Amniotic epithelial cell (primary cell): ENCODE measurements at places on chromosomes 13 and 19.
A peak's percentile ranks its signal among the peaks of the same experiment; 100 is the strongest.

- peak; percentile 22 for DNase-seq
Observed at GRCh38 chr13:31015199-31015598, 82.7 kb downstream of the TEX26 start.

DNA sequence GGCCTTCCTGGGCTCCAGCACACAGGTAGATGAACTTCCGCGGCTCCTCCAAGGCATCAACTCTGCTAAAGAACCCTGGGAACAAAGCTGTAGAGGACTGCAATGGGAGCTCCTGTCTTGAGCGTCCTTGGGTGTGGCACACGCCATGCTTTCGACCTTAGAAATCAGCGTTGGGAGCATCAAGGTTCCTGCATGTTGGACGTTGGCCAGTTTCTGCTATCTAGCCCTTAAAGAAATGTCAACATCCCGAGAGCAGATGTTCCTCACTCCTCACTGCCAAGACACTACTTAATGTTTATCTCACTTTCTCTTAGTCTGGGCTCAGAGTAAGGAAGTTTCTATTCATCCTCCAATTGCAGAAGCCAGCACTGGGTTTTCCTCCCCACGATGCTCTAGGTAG, 70.6 kb upstream of the MEDAG start:
- DNase-seq: peak; percentile 85

- no peak for DNase-seq
Observed at GRCh38 chr19:10374931-10375330, 5.4 kb downstream of the TYK2 start.

DNA sequence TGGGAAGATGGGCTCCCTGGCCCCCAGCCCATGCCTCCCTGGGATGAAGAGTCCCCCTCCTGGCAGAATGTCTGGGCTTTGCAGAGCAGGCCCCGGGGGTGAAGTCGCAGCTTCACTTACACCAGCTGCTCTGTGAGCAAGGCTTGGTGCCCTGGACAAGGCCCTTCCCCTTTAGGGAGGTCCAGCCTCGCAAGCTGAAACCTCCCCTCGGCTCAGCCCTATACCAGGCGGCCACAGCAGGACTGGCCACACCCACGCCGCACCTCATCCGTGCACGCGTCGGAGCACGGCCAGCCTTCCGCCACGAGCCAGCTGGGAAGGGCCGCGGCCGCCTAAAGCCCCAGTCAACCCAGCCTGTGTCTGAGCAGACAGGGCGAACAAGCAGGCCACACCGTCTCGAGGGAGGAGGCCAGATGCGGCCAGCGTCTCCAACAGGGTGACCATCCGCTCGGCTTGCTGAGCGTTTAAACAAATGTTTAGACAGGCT, 83.2 kb upstream of the MCF2L start:
- peak; percentile 87 for DNase-seq

DNA sequence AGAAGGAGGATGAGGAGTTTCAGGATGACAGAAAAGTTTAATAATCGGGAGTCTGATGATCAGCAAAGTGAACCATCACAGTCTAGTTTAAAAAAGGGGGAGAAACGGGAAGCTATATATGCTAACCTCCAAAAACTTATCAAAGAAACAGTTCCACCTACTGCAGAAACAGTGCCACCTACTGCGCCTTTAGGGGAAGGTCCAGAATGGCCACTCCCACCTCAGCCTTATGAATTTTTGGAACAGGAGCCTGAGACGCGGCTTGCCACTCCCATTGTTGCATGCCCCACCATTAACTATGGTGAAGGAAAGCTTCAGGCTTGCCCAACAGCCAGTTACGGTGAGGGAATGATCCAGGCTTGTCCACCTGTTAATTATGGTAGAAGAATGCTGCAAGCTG, 929.0 kb downstream of the SLITRK6 start:
- no peak for DNase-seq

GRCh38 chr19:3397266-3398022, 31.1 kb downstream of the NFIC start:
- DNase-seq: no peak

DNA sequence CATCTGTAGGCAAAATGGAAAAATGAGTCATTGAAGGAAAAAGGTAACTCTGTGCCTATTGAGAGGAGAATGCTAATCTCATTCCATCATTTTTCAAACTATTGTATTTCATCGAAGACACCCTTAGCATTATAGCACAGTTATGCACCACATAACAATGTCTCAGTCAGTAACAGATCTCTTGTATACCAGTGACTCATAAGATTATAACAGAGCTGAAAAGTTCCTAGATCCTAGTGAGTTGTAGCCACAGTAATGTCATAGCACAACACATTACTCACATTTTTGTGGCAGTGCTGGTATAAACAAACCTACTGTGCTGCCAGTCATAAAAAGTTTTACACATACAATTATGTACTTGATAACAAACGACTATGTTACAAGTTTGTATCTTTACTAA, 1077.6 kb downstream of the DIAPH3 start:
- peak; percentile 86 for DNase-seq

DNA sequence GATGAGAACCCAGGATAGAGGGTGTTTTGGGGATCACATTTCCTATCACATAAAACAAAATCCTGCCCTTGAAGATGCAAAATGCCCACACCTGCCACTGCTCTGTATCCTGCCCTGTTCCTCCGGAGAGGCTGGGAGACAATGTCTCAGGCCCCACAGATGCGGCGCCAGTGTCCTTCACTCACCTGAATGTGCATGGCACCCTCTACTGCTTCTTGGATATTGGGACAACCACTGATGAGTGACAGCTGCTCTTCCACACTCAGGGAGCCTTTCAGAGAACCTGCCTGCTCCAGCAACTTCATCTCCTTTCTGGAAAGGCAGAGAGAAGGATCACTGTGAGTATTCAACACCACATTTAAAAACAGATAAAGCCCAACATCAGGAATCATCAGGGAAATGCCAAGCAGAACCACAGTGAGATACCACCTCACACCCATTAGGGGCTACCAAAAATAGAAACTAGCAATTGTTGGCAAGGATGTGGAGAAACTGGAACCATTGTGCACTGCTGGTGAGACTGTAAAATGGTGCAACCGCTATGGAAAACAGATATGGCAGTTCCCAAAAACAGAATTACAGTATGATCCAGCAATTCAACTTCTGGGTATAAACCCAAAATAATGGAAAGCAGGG, 36.4 kb downstream of the CRYL1 start:
- DNase-seq: no peak

DNA sequence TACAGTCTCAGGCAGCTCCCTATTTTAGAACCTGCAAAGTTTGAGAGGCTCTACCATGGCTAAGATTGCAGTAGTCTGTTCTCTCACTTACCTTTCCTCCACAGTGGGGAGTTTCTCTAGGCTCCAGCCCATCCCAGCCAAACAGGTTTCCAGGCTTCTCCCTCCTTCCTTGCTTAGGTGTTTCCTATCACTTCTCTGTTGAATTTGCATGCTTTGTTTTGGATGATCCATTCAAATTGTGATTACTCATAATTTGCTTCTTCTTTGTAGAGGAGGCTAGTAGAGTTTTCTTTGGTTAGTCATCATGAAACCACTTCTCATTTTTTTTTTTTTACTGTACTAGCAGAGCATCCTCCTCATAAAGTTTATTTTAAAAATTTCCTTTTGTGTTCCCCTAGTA, 1242.2 kb upstream of the MIR17HG start:
- DNase-seq: peak; percentile 56

DNA sequence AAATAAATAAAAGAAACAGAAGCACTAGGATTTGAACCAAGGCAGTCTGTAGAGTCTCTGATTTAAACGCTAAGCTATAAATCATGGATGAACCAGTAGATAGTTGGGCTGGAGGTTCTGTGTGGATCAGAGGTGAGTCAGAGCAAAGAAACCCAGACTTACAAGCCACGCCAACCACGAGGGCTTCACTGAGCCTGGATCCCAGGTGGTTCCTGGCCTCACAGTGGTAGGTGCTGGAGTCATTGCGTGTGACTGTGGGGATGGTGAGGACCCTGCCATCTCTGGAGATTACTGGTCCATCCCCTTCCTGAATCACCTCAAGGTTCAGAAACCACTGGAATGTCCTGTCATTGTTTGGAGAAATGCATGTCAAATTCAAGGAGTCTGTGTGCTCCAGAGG, 19.3 kb upstream of the CEACAM20 start:
- DNase-seq: peak; percentile 33

- DNase-seq: no peak
Observed at GRCh38 chr19:45168767-45169351, 8.1 kb upstream of the NKPD1 start.

- DNase-seq: peak; percentile 90
Observed at GRCh38 chr13:31172001-31172400, 10.3 kb upstream of the HSPH1 start.

DNA sequence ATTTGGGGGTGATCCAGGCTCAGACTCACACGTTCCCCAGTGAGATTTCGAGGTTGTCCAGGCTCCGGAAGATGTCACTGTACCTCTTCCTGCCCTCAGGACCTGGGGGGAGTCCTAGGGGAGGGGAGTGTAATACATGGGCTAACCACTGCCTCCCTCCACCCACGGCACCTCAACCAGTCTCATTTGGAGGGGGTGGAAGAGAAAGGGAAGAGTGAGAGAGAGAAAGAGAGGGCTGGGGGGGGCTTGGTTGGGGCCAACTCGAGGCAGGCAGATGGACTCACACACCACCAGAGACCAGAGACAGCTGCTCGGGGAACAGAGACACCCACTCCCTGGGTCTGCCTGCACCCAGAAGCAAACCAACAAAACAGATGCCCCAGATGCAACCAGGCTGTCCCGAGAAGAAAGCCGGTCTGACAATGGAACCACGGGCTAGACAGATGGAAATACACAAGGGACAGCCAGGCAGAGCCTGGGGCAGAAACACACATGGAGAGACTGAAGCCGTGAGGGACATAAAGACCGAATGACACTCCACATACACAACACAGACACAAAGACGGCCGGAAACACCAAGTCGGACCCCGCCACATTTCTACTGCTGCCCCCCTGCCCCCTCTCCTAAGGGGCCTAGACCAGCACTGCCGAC, 825 bp downstream of the GMIP start:
- no peak for DNase-seq

GRCh38 chr13:77991003-77991402, 72.4 kb upstream of the EDNRB start:
- no peak for DNase-seq

- DNase-seq: no peak
Observed at GRCh38 chr19:28998974-28999373, 214.0 kb downstream of the UQCRFS1 start.

DNA sequence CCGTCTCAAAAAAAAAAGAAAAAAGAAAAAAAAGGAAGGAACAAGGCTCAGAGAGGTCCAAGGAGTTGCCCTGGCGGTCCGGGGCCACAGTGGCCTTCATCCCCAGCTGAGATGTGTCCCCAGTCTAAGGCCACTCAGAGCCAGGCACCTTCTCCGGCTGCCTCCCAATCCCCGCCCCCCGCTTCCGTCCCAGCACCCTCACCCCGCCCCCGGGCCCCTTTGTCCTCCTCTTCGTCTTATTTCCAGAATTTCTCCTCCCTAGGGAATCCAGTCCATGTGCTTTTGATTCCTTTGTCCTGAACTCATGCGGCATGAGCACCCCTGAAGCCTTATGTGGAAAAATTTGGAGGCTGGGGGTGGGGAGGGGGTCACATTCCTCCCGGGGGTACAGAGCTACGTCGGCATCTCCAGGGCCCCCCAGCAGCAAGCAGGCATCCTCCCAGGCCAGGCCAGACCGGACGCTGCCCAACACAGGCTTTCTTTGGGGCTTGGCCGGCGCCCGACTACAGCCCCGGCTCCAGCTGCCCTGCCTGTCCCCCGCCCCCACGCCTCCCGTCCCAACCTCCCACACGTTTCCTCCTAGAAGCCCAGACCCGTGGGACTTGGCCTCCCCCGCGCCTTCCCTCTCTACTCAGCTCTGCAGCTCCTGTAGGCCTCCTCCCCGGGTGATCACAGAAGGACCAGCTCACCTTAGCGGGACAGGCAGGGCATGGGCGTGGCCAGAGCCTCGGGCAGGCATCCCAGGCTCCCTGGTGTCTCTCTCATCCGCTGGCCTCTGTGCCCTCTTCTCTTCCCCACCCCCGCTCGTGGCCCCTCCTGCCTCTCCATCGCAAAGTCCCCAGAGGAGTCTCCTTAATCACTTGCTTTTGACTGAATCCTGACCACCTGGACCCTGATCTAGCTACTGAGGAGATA, 17.8 kb upstream of the ADGRE5 start:
- peak; percentile 82 for DNase-seq

DNA sequence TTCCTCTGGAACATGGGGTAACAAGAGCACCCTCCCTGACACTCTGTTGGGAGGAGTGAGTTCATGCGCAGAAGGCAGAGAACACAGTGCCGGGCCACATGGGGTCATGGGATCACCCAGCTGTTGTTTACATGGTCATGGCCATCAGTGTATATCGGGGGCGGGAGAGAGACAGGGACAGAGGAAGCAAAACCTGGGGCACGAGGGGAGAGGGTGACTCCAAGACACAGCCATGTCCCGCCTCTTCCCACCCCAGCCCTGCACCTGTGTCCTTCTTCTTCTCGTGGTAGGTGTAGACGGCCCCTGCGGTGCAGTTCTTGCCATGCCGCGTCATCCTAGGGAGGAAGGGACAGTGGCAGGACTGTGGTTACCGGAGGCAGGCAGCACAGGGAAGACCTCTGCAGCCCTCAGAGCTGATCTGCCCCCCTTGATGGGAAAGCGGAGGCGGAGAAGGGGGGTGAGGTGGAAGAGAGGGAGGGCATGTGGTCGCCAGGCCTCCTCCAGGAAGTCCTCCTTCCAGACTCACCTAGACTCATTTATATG, 19.9 kb downstream of the NOSIP start:
- DNase-seq: no peak

- peak; percentile 72 for DNase-seq
Observed at GRCh38 chr13:38398711-38399493, 49.3 kb downstream of the UFM1 start.

DNA sequence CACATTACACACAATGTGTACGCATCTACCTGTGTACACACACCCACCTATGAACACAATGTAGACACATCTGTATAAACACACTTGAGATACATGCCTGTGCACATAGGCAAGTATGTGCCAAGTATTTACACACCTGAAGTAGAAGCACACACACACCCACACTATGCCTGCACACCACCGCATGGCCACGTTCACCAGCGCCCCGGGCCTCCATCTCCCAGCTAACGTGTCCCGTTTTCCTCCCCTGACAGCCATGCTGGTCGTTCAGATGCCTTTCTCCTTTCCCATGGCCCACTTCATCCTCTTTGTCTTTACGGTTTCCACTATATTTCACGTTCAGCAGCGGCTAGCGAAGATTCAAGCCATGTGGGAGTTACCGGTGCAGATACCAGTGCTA, 6.9 kb downstream of the FUT2 start:
- no peak for DNase-seq
